ENCODE measurements at places on chromosomes 11 and 22.

DNA sequence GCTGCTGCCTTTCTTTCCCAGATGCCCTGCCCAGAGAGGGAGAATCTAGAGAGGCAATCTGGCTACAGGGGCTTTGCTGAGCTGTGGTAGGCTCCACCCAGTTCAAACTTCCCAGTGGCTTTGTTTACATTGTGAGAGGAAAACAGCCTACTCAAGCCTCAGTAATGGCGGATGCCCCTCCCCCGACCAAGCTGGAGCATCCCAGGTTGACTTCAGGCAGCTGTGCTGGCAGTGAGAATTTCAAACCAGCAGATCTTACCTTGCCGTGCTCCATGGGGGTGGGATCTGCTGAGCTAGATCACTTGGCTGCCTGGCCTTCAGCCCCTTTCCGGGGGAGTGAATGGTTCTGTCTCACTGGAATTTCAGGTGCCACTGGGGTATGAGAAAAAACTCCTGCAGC lies 12.2 kb downstream of the BDNF start:
- DNase-seq: no peak

GRCh38 chr11:102553835-102554282 lies 23.3 kb upstream of the MMP7 start:
- DNase-seq: no peak

DNA sequence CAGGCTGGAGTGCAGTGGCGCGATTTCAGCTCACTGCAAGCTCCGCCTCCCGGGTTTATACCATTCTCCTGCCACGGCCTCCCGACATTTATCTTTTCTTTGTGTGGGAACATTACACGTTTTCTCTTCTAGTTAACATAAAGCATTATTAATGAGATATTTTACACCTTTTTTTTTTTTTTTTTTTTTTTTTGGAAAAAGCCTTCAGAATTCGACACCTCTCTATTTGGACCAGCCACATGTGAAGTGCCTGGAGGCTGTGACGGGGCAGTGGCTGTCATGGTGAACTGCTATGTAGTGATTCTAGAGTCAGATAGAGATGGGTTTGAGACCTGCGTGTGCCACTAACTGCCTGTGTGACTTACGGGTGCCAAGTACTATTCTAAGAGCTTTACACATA lies 64.3 kb downstream of the SMIM38 start:
- DNase-seq: no peak

DNA sequence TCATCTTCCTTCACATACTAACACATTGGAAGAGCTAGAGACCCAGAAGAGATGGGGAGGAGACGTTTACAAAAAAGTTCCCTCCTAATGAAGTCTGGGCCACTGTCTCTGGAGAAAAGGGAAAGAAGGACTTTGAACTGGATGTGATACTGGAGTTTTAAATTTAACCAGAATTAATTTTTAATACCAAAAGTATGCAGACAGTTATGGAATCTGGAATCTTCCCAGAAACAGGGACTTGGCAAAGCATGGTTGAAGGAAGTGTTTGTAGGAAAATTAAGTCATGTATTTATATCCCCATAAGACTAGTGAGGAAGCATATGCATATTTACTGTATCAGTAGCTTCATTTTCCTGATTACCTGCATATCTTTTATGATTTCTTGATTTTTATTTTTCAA lies 215.5 kb downstream of the TTC28 start:
- no peak for DNase-seq

DNA sequence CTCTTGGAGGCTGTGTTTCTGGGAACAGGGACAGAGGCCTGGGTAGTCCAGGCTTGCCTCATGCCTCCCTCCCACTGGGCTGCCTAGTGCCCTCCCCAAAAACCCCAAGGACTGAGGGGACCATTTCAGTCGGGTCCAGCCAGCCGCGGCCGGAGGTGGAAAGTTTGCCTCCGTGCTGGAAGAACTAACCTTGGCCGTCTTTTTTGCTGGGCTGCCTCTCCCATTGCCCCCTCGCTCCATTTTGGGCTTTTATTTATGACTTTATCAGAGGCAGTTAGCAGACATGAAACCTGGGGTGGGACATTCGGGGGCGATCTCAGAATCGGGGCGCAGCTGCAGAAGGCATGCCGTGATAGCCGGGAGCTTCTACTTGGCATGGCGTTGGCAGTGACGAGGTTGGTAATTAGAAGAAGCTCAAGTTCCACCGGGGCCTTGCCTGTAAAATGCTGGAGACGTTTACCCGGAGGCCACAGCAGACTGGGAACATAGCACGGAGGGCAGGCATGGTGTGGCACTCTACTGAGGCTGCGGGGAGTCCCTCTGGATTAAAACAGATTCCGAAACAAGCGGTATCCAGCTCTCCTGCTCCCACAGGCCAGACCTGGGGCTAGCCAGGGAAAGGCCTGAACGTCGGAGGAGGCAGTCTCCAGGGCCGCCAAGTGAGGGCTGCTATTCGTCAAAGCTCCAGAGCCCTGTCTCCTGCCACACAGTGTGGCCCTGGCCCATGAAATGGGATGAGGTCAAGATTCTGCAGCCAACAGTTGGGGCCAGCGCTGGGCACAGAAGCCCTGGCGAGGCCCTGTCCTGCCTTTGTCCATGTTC lies 76.4 kb upstream of the PPARA start:
- DNase-seq: no peak

GRCh38 chr22:32612834-32613233 lies 138.2 kb downstream of the FBXO7 start:
- DNase-seq: no peak

Data from NCI-H2081 treated with DMSO at 0.1 percent for 48 hours (cell line).